ENCODE measurements at places on chromosomes 13 and 19. TPM values are rescaled to one million over a fixed set of nuclear protein-coding genes. Genes with fewer than 3 reads are reported as not detected.

Gene CEACAM16
- polyA plus RNA-seq, result not detected

Gene CASP14
- polyA plus RNA-seq, result not detected

Gene NDUFS7
- polyA plus RNA-seq, result 110 TPM

Gene KCNC3
- 0.51 TPM for polyA plus RNA-seq

Gene SPACA4
- not detected for polyA plus RNA-seq

Gene LRRC8E
- polyA plus RNA-seq, result 0.22 TPM

Gene ZNF562
- 4.6 TPM for polyA plus RNA-seq

Gene ATP4B
- polyA plus RNA-seq, result 3.4 TPM

Gene ZNF441
- 1.9 TPM for polyA plus RNA-seq

Gene TNFSF9
- 0.09 TPM for polyA plus RNA-seq

Gene MCEMP1
- polyA plus RNA-seq, result 36.0 TPM

Gene ZNF792
- 1.5 TPM for polyA plus RNA-seq

Gene SHISA7
- 0.07 TPM for polyA plus RNA-seq

Gene DNAJC15
- polyA plus RNA-seq, result 19.1 TPM

Gene OSCAR
- polyA plus RNA-seq, result 3.5 TPM

Gene PGLYRP2
- polyA plus RNA-seq, result 0.06 TPM

Gene MADCAM1
- polyA plus RNA-seq, result not detected

Gene ZNF846
- 10.1 TPM for polyA plus RNA-seq

Gene MBD3L2
- polyA plus RNA-seq, result not detected

Gene SPRED3
- polyA plus RNA-seq, result 0.34 TPM

Gene TTC9B
- polyA plus RNA-seq, result not detected

Gene SLC10A2
- polyA plus RNA-seq, result not detected

Gene SIGLEC6
- polyA plus RNA-seq, result 0.34 TPM

Gene LYL1
- 7.9 TPM for polyA plus RNA-seq

Gene KLK2
- polyA plus RNA-seq, result not detected

Gene CD209
- 12.8 TPM for polyA plus RNA-seq

Gene CKM
- 9.2 TPM for polyA plus RNA-seq

Gene APOC4
- not detected for polyA plus RNA-seq

Gene KIR3DL1
- not detected for polyA plus RNA-seq

Gene SLC17A7
- 1.5 TPM for polyA plus RNA-seq

Gene CGB1
- not detected for polyA plus RNA-seq

Gene HRC
- 0.89 TPM for polyA plus RNA-seq

Gene HSD11B1L
- 7.5 TPM for polyA plus RNA-seq

Gene IL11
- polyA plus RNA-seq, result 0.28 TPM

Gene STOML3
- not detected for polyA plus RNA-seq

Gene NLRP5
- not detected for polyA plus RNA-seq

Gene KLK11
- polyA plus RNA-seq, result 4.3 TPM

Gene KL
- 0.67 TPM for polyA plus RNA-seq

Gene ZNF135
- 3.4 TPM for polyA plus RNA-seq

Gene SWSAP1
- polyA plus RNA-seq, result 1.4 TPM

Gene WDR88
- polyA plus RNA-seq, result not detected
